ENCODE measurements at places on chromosomes 1 and 21.

DNA sequence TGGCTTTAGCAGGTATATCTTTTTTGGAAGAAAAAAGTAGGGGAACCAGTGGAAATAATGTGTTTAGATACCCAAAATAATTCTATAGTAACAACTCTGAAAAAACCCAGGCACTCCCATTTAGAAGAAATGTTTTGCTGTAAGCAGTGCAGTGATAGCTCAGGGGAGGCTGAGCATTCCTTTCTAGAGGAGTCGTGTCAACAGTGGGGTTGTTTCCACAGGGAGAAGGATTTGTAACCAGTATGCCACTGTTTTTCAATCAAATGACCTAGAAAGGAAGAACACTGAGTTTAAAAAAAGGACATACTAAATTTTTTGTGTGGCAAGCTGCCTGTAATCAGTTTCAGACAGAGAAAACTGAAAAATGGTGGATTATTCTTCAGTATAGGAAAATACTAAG lies 2.4 kb downstream of the PGD start:
- DNase-seq = no peak

DNA sequence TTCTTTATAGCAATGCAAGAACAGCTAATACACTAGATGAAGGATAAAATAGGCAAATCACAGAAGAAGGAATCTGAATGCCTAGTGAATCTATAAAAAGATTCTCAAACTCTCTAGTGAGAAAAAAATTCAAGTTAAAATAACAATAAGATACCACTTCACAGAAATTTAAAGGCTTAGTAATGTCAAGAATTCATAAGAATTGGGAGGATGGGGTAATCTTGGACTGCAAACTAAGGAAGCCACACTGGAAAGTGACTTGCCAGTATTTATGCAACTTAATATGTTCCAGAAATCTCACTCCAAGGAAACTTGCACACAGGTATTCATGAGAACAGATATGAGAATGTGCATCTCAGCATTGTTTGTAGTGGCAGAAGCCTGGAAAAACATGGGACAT lies 38.9 kb upstream of the PRRC2C start:
- DNase-seq = no peak

GRCh38 chr1:202068596-202068995 lies 54.1 kb upstream of the GPR37L1 start:
- DNase-seq = no peak

DNA sequence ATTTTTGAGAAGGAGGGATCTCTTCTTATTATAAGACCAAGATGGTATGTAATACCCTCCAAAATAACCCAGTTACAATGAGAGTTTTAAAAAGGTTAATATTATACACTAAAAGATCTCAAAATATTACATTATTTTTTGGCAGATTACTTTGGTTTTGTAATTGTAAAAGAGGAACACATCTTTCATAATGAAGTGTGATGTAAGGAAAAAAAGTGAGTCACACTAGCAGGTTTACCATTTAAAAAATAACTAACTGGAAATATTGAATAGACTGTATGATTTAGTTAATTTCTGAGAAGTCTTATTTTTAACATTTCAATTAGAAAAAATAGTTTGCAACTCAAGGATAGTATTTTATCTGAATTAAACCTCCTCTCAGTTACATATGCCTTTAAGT lies 1.1 kb downstream of the F5 start:
- no peak for DNase-seq

GRCh38 chr1:202742496-202742895 lies 32.2 kb upstream of the SYT2 start:
- no peak for DNase-seq

GRCh38 chr1:39102537-39103327 lies 76.6 kb downstream of the NDUFS5 start:
- DNase-seq = no peak

DNA sequence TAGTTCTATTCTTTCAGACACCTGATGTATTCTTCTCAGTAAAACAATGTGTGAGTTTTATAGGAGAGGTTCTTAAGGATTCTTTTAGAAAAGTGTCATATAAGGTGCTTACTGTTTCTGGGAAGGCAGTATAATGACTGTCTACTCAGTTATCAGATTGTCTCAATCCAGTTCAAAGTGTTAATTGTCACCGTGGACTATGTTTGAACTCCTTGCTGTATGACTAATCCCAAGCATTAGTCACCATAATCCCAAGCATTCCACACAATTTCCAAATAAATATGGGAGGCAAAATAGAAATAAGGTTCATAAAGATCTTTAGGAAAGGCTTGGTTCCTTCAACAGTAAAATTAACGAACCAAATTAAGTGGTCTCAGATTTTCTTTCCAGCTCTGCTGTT lies 342.1 kb upstream of the NR5A2 start:
- DNase-seq = no peak

GRCh38 chr21:43972850-43973633 lies 39.1 kb upstream of the TRAPPC10 start:
- no peak for DNase-seq

DNA sequence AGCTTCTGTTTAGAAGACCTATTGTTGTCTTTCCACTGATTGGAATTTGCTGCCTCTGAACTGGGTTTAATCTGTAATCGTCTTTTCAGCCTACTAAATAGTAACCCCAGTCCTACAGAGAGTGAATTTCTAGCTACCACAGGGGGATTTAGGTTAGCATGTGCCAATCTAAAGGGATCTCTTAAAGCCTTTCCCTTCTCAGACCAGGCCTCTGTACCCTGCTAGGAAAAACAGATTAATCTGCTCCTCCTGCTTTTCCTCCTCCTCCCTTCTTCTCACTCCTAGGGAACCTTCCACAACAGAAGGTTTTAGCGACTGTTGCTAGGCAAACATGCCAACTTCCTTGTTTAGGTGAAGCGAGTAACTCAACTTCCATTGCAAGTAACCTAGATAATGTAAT lies 1.3 kb upstream of the RC3H1 start:
- no peak for DNase-seq

DNA sequence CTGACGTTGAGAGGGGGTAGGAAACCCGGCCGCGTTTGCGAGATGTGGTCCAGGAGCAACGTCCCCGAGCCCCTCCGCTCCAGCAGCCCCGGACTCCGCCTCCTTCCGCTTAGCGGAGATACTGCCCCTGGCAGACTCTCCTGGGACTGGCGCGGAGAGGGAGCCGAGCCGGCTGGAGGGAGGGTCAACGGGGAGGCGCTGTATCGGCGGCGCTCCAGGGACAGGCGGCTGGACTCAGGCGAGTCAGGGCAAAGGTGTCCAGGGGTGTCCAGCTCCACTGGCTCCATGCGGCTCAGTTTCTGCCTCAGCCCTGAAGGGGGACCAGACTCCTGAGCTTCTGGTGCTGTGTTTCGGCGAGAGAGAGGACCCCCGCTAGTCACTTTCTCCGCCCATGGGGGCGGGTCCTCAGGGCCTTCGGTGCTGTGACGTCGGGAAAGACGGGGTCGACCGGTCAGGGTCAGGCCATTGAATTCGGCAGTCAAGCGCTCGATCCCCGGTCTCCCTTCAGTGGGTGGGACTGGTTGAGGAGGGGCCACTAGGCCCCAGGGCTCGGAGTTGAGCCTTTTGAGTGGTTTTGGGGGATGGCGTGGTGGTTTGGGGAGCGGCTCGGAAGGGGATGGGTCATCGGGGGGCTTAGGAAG lies 2.8 kb upstream of the LIX1L start:
- peak; percentile 36 for DNase-seq

DNA sequence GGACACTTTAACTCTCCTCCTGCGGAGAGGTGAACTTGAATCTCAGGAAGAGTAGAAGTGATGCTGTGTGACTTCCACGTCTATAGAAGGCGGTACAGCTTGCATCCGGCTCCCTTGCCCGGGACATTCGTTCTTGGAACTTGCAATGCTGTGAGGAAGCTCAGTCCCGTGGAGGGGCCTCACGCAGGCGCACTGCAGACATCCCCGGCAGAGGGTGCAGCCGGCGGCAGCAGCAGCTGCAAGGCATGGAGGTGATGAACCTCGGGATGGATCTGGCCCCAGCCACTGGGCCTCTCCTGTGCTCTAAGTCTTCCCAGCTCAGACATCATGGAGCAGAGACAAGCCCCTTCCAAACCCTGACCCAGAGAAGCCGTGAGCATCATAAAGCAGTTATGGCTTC lies 61.8 kb upstream of the SOD1 start:
- DNase-seq = peak; percentile 9

DNA sequence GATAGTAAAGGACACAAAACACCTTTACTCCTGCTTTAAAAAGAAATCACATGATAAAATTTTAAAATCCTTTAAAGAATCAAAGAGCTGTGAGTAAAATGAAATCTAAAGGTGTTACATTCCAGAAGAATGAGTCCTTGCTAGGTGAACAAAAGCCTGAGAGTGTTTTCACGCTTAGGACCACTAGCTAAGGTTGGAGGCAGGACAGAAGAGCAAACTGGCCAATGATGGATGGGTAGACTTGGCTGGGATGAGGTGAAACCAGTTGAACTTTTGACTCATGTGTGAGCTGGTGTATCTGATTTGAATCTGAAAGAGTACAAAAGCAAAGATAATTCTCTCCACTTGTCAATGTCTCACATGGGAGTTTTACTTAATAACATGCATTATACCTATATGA lies 35.1 kb downstream of the CATSPERE start:
- DNase-seq = no peak

DNA sequence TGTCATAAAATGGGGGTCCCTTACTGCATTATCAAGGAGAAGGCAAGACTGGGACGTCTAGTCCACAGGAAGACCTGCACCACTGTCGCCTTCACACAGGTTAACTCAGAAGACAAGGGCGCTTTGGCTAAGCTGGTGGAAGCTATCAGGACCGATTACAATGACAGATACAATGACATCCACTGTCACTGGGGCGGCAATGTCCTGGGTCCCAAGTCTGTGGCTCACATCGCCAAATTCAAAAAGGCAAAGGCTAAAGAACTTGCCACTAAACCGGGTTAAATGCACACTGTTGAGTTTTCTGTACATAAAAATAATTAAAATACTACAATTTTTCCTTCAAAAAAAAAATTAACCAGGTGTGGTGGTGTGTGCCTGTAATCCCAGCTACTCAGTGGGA lies 22.1 kb downstream of the RASSF5 start:
- DNase-seq = no peak

DNA sequence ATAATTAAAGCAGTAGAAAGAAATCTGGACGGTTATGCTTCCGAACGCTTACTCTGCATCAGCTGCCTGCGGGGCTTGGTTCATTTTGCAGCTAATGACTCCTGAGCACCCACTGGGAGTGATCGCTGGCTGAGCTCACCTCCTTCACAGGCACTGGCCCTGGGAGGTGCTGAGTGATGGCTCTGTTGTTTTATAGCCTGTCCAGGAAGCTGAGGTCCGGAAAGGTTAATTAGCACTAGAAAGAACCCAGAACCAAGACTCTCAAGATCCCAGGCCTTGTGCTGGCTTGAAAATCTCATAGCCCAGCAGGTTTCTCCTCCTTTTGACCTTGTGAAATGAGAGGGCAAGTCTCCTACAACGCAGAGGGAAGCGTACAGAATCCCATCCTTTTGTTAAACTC lies 226.2 kb downstream of the AJAP1 start:
- DNase-seq = no peak

DNA sequence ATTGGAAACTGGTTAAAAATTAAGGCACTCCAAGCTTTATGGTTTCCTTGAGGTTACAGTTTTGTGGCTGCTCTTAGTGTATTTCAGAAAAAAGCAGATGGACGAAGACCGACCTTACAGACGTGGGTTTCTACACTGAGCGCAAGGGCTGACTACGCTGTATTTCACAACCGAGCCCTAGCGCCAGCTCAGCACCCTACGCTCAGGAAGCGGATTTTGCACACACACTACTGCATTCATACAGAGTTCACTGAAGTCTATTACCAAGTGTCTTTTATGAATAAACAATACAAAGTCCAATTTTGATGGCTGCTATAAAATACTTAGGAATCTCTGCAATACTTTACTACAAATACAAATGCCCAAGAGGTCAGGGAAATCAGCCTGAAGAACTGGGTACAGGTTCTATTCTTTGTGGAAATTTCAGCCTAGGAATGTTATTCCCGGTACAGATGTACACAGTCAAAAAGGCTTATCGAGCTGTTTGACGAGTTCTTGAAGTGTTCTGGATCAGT lies 23.8 kb downstream of the PTTG1IP start:
- no peak for DNase-seq

- no peak for DNase-seq
Observed at GRCh38 chr1:169514566-169515270, 29.0 kb upstream of the SLC19A2 start.

DNA sequence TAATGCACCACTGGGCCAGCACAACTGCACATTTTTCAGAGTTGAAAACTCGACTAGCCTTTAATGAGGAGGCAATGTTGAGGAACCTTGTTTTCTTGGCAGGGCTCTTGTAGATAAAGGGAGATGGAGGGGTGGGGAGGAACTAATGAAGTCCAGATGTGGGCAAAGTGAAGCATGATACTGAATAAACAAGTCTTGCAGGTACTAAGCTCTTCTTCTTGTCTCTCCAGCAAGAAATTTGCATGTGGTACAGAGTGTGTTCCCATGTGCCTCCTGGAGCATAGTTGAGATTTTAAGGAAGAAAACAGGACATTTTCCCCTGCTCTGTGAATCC lies 47.0 kb downstream of the PLPP3 start:
- no peak for DNase-seq

DNA sequence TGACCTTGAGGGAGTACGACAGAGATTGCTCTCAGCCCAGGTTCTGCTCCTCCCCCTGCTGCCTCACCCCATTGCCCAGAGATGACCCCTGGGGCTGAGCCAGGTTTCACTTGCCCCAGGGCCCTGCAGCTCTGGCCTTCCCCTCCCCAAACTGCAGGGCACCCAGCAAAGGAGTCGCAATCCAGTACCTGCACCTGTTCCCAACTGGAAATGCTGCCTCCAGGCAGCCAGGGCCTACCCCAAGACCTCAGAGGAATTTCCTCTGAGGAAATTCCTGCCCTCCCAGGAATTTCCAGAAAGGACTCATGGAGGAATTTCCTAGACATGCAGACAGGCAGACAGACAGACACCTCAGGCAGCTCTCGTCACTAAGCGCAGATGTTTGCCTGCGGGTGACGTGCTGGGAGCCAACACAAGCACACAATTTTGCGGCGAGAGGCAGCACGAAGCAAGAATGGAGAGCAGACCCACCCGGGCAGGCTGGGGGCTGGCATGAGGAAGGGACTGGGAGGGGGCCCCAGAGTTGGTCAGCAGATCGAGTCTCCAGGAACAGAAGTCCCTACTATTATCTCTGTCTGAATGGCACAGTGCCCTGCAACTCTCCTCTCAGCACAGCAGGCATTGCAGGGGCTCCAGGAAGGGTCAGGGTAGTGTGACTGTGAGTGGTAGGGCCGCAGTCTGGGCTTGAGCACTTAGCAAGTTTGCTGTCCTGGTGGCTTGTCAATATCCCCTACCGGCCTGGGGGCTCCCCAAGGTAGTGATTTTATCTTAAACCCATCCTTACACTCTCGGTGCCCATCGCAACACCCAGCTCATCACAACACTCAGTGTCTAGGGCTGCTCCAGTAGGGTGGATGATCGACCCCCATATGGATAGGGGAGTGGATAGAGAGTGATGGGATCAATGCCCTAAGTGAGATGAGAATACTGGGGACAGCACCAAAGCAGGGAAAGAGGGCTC lies 2.9 kb upstream of the EFNA1 start:
- no peak for DNase-seq

GRCh38 chr1:206929524-206929923 lies 7.8 kb upstream of the FCMR start:
- no peak for DNase-seq
